ENCODE measurements at places on chromosomes 3 and 15. TPM values are rescaled to one million over a fixed set of nuclear protein-coding genes. Genes with fewer than 3 reads are reported as not detected.

The LMCD1 gene
- total RNA-seq, result 29.0 TPM

The CHST14 gene
- total RNA-seq, result 32.9 TPM

The SLC22A13 gene
- total RNA-seq, result 0.41 TPM

The CD86 gene
- total RNA-seq, result not detected

DNA sequence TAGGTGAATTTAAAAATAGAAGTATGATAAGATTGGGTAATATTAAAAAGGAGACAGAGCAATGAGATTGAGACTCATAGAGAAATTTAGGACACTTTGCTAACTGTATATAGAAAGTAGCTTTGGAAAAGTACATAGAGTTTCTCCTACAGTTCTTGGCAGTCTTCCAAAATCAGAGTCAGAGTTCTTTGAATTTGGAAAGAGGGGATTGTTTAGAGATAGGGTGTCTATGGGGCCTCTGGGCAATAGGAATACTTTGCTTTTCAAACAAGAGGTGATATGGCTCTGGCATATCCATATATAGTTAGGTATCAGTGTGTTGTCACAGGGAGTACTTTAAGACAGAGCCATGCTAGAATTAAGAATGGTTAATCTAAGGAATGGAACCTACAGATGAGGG, 477.1 kb upstream of the KCNMB2 start:
- H3K27ac ChIP-seq, result no peak overlapping the region
- H3K27me3 ChIP-seq, result no peaks in the 10 kb centered on the region
- DNase-seq, result no peak
- peaks cover 4% of the 10 kb centered on the region for H3K4me1 ChIP-seq
- H3K4me3 ChIP-seq, result no peak overlapping the region

- no peaks in the 10 kb centered on the region for H3K36me3 ChIP-seq
- no peak overlapping the region for H3K27ac ChIP-seq
Observed at GRCh38 chr3:182124187-182124586, 412.5 kb downstream of the SOX2 start.

DNA sequence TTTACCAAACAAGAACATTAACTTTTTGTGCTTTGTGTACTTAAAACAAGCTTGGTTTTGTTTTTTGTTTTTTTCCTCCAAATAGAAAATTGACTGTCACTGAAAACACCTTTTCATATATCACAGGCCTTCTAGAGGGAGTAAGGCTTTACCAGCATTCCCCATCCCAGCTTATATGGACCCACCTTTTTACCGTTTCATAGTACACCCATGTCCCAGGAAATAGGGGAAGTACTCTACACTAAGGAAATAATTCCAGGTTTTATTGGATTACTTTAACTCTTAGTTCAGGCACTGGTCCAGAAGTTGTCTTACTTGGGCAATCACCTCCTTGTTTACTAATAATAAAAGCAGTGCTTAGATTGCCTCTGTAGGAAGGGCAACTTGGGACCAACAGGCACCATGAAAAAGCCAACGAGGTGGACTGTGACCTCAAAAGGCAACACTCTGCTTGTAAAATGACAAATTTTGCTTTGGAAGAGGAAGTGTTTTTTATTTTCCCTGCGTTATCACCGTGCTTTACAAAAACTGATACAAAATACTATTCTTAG, 26.2 kb downstream of the HMG20A start:
- no peak overlapping the region for H3K4me3 ChIP-seq
- H3K36me3 ChIP-seq, result peaks cover 11% of the 10 kb centered on the region
- H3K4me1 ChIP-seq, result peaks cover 13% of the 10 kb centered on the region
- H3K27ac ChIP-seq, result peak overlapping the region; percentile 46
- DNase-seq, result no peak

DNA sequence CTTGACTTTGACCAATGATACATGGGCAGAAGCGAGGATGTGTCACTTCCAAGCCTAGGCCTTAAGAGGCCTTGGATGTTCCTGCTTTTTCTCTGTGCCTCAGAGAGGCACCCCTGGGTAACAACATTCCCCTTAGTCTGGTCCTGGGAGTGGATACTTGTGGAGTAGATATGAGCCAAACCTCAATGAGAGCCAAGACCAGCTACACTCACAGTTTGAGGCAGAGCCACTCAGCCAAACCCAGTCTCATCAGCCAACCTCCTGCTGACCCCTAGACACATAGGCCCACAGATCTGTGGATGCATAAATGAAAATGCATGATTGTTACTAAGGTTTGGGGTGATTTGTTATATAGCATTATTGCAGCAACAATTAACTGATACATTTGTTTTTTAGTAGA, 114.2 kb downstream of the ZNF621 start:
- H3K4me3 ChIP-seq, result no peak overlapping the region
- H3K36me3 ChIP-seq, result peaks cover 5% of the 10 kb centered on the region
- H3K27ac ChIP-seq, result no peak overlapping the region
- no peak for DNase-seq
- H3K4me1 ChIP-seq, result no peaks in the 10 kb centered on the region
- no peaks in the 10 kb centered on the region for H3K27me3 ChIP-seq

DNA sequence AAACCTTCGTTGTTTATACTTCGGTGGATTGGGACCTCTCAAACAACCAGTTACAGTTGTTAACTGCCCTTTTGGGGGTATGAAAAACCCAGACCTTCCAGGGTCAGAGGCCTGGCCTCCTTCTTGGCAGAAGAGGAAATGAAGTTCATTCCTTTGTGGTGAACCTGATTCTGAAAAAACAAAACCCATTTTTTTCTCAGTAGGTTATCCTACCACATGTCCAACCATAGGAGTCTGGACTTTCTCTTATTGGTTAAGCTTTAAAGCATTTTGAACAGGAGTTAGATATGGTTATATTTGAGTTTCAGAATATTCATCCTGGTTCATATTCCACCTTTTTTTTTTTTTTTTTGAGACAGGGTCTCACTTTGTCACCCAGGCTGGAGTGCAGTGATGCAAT, 7.2 kb upstream of the LACTB start:
- no peak overlapping the region for H3K4me3 ChIP-seq
- H3K27ac ChIP-seq, result no peak overlapping the region
- no peaks in the 10 kb centered on the region for H3K27me3 ChIP-seq
- H3K4me1 ChIP-seq, result peaks cover 3% of the 10 kb centered on the region

- H3K36me3 ChIP-seq, result peaks cover 2% of the 10 kb centered on the region
- H3K27me3 ChIP-seq, result no peaks in the 10 kb centered on the region
- DNase-seq, result peak; percentile 24
- H3K27ac ChIP-seq, result peak overlapping the region; percentile 98
Observed at GRCh38 chr15:50685976-50686468, 575 bp downstream of the TRPM7 start.

DNA sequence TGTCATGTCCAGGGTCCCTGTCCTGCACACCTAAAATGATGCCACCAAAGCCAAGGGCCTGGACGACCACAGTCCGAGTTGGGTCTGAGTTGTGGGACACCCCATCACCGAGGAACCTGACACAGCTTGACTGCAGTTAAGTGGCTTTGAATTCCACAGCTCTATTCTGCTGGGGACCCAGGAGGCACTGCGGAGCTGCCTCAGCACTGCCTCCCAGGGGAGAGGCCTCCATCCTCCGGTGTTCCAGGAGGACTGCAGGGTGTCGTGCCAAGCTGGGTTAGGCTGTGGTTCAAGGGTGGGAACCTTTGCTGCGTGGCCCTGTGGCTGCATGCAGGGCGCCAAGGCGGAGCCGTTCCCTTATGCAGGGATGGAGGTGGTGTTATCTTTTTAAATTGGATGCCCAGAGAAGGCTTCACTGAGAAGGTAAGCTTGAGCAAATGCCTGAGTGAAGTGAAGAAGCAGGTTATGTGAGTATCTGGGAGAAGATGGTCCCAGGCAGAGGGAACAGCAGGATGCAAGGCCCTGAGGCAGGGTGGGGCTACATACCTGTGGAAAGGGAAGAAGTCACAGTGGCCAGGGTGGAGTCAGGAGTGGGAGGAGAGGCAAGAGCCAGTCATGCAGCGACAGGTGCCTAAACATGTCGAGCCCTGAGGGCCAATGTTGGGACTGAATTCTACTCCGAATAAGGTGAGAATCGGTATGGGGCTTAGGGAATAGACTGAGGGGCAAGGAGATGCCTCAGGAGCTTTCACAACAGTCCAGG, 144.8 kb downstream of the TPRA1 start:
- H3K4me1 ChIP-seq, result peaks cover 8% of the 10 kb centered on the region
- no peaks in the 10 kb centered on the region for H3K36me3 ChIP-seq
- H3K4me3 ChIP-seq, result no peak overlapping the region
- H3K27ac ChIP-seq, result no peak overlapping the region

- H3K36me3 ChIP-seq, result no peaks in the 10 kb centered on the region
- H3K4me1 ChIP-seq, result no peaks in the 10 kb centered on the region
- no peak overlapping the region for H3K27ac ChIP-seq
- peaks cover 18% of the 10 kb centered on the region for H3K27me3 ChIP-seq
- no peak overlapping the region for H3K4me3 ChIP-seq
Observed at GRCh38 chr3:46527239-46527638, 29.5 kb downstream of the RTP3 start.

- no peak overlapping the region for H3K27ac ChIP-seq
- DNase-seq, result no peak
- no peak overlapping the region for H3K4me3 ChIP-seq
Observed at GRCh38 chr3:38558864-38559263, 62.7 kb downstream of the EXOG start.

DNA sequence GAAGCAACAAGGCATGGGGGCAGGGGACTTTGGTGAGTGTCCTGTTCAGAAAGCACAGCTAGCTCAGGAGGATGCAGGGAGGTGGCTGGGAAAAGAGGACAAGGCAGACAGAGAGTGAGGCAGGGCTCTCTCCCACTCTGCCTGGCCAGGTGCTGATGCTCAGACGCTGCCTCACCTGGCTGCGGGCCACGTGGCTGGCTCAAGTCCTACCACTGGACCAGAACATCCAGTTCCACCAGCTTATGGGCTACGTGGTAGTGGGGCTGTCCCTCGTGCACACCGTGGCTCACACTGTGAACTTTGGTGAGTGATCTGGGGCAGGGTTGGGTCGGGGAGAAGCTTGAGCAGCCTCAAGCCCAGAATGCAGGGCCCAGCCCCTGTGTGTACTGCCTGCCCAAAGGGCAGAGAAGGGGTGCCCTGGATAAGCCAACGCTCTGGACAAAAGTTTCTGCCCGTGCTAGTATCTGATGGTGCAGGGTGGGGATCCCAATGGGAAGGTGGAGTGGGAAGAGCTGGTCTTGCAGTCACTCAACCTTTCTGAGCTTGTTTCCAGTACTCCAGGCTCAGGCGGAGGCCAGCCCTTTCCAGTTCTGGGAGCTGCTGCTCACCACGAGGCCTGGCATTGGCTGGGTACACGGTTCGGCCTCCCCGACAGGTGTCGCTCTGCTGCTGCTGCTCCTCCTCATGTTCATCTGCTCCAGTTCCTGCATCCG, 20.9 kb downstream of the NOX5 start:
- no peak overlapping the region for H3K27ac ChIP-seq
- peaks cover 5% of the 10 kb centered on the region for H3K27me3 ChIP-seq
- H3K4me3 ChIP-seq, result no peak overlapping the region
- H3K36me3 ChIP-seq, result no peaks in the 10 kb centered on the region
- peaks cover 4% of the 10 kb centered on the region for H3K4me1 ChIP-seq
- DNase-seq, result peak; percentile 22

GRCh38 chr3:172410702-172411477, 37.4 kb downstream of the GHSR start:
- H3K4me1 ChIP-seq, result no peaks in the 10 kb centered on the region
- no peak overlapping the region for H3K27ac ChIP-seq
- DNase-seq, result no peak
- no peaks in the 10 kb centered on the region for H3K36me3 ChIP-seq

- no peak overlapping the region for H3K27ac ChIP-seq
- H3K27me3 ChIP-seq, result no peaks in the 10 kb centered on the region
- H3K4me1 ChIP-seq, result no peaks in the 10 kb centered on the region
- H3K36me3 ChIP-seq, result no peaks in the 10 kb centered on the region
Observed at GRCh38 chr3:16118396-16118795, 56.1 kb upstream of the GALNT15 start.
